ENCODE measurements at places on chromosomes 11 and 22.

DNA sequence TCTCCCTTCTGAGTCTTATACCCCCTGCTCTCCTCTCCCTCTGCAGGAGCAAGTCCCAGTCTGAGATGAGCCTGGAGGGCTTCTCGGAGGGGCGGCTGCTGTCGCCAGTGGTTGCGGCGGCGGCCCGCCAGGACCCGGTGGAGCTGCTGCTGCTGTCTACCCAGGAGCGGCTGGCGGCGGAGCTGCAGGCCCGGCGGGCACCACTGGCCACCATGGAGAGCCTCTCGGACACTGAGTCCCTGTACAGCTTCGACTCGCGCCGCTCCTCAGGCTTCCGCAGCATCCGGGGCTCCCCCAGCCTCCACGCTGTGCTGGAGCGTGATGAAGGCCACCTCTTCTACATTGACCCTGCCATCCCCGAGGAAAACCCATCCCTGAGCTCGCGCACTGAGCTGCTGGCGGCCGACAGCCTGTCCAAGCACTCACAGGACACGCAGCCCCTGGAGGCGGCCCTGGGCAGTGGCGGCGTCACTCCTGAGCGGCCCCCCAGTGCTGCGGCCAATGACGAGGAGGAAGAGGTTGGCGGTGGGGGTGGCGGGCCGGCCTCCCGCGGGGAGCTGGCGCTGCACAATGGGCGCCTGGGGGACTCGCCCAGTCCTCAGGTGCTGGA is 8.8 kb upstream of the MYRF start:
- DNase-seq = no peak

DNA sequence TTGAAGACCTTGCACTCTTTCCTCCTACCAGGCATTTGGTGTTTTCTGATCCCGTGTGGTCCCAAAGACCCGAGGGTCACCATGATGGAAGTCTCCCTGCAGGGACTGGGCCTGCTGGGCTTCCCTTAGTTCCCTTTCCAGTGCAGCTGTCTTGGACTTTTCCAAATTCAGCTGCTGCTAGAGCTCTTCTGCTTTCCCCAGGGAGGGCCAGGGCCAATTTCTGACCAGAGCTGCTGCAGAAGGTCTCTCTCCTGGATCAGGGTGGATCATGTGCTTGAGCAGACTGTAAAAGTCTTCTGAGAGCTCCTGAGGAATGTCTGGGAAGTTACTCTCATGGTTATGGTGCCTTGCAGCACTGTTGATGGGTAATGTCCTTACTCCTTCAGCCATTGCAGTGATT is 23.2 kb downstream of the LDLRAD3 start:
- no peak for DNase-seq

- no peak for DNase-seq
These were observed 32.1 kb upstream of the ABCC8 start for GRCh38 chr11:17508791-17509190.

- peak; percentile 85 for DNase-seq
These were observed 59.0 kb downstream of the MYH9 start for GRCh38 chr22:36328635-36329253.

GRCh38 chr11:3882655-3883054 is 27.2 kb downstream of the STIM1 start:
- no peak for DNase-seq

All from islet precursor cell (in vitro differentiated cells).